Progenitor cell of endocrine pancreas (in vitro differentiated cells): ENCODE measurements at places on chromosomes 3 and 15. TPM values are rescaled to one million over a fixed set of nuclear protein-coding genes. Genes with fewer than 3 reads are reported as not detected.

Gene CLDN18
- total RNA-seq, result 19.5 and 22.2 TPM in 2 replicates

Gene PLCH1
- total RNA-seq, result 13.6 and 14.2 TPM in 2 replicates

- DNase-seq, result no peak
Observed at GRCh38 chr3:178536211-178537079, at the start of gene KCNMB2. TSS of gene KCNMB2 (plus strand) at chr3:178536436.

DNA sequence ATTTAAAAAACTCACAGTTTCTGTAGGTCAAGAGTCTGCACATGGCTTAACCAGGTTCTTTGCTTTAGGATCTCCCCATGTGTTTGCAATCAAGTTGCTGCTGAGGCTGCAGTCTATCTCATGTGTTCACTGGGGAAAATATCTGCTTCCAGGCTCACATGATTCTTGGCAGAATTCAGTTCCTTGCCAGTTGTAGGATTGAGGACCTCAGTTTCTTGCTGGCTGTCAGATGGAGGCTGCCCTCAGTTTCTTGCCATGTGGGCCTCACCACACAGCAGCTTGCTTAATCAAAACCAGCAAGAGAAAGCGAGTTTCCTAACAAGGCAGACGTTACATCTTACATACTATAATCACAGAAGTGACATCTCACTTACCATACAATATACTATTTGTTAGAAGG is 10.0 kb upstream of the TBC1D5 start:
- DNase-seq, result no peak

GRCh38 chr3:4794331-4794730 is 184.9 kb upstream of the BHLHE40 start:
- DNase-seq, result no peak

DNA sequence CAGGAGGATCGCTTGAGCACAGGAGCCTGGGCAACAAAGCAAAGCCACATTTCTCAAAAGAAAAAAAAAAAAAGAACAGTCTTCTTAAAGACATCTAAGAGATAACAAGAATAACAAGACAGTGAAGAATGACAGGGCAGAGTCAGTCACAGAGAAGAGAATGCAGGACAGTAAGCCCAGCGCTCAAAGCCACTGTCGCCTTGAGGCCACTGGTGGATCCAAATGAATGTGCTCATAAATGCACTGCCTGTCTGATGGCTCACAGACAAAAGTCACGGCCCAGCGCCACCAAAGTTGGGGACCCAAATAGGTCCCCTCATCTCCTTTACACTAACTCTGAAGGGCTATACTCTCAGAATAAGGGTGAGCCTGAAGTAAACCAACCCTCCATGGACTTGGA is 52.3 kb downstream of the FAM174B start:
- DNase-seq, result no peak

DNA sequence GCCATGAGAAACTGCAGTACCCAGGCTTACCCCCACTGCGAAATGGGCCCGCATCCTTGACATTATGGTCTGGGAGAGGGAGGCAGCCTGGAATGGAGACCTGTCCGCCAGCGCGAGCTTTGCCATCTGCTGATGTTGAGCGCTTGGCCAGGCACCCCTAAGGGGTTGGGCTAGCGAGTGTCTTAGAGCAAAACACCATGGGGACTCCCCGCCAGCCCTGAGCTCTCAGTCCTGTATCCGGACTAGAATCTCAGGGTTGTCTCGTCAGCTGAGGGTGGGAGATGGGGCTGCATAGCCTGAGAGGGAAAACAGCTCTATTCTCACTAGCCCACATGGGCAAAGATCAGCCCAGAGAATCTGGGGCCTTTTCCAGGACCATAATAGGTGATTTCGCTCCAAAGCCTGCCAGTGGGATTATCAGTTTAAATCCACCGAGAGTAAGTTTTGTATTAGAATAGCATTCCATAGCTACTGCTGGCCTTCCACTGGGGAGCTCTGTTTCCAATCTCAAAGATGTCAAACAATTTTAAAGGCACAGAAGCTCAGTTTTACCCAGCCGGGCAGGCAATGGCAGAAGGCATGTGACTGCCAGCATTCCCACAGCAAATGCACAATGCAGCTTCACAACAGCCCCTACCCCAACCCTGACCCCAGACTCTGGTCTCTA is 167.5 kb upstream of the TPM1 start:
- DNase-seq, result no peak

GRCh38 chr15:93331545-93332167 is 242.6 kb upstream of the RGMA start:
- peak; percentile 34 for DNase-seq

DNA sequence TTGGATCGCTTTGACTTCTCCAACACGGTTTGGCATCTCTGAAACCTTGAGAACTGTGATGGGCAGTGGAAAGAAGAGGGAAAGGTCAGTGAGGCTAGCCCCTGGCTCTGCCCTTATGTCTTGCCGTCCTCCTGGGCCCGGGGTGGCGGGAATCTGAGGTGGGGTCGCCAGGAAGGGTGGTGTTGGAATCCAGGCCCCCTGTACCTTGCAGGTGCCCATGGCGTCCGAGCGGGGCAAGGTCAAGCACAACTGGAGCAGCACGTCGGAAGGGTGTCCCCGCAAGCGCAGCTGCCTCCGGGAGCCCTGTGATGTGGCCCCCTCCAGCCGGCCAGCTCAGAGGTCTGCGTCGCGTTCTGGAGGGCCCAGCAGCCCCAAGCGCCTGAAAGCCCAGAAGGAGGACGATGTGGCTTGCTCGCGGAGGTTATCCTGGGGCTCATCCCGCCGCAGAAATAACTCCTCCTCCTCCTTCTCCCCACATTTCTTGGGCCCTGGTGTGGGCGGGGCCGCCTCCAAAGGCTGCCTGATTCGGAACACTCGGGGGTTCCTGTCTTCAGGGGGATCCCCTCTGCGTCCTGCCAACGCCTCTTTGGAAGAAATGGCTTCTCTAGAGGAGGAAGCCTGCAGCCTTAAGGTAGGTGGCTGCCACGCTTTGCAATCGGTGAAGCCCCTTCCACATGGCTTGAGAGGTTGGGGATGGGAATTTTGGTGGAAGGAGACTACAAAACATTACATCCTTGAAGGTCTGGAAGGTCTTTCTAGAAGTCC is 907 bp downstream of the TATDN2 start:
- no peak for DNase-seq

- DNase-seq, result no peak
Observed at GRCh38 chr3:33004961-33005360, 53.5 kb downstream of the CCR4 start.
